NCI-H2171 treated with DMSO at 0.1 percent for 48 hours (cell line): ENCODE measurements at places on chromosomes 3 and 15.

- no peak for DNase-seq
These were observed 70.4 kb downstream of the ADAMTS7 start for GRCh38 chr15:78740904-78741274.

GRCh38 chr3:186035277-186035676 is 73.6 kb downstream of the ETV5 start:
- no peak for DNase-seq

DNA sequence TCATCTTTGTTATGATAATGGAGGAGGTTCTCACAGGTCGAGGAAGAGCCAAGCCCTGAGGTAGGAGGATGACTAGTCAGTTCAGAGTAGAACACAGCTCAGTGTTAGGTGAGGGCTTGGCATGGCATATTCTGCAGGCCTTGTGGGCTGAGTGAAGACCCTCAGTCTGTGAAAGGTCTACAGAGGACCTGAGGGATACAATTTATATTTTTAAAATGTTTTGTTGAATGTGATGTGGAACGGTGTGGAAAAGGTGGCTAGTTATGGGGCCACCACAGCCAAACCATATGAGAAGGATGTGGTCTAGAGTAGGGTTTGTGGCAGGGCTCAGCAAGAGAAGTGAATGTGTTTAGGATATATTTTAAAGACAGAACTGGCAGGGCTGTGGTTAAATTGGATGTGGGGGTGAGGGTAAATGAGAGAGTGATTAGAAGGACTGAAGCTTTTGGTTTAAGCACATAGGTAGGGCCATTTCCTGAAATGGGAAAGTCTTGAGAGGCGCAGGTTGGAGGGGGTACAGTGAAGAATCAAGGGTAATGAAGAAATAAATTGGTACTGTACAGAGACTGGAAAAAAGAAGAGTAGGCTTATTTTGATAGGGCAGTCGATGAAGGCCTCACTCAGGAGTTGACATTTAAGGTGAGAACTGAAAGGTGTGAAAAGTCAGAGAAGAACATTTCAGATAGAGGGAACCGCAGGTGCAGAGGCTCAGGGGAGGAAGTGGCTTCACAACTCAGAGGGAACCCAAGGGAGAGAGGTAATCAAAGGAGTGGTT is 60.5 kb downstream of the SPTSSB start:
- DNase-seq = no peak

DNA sequence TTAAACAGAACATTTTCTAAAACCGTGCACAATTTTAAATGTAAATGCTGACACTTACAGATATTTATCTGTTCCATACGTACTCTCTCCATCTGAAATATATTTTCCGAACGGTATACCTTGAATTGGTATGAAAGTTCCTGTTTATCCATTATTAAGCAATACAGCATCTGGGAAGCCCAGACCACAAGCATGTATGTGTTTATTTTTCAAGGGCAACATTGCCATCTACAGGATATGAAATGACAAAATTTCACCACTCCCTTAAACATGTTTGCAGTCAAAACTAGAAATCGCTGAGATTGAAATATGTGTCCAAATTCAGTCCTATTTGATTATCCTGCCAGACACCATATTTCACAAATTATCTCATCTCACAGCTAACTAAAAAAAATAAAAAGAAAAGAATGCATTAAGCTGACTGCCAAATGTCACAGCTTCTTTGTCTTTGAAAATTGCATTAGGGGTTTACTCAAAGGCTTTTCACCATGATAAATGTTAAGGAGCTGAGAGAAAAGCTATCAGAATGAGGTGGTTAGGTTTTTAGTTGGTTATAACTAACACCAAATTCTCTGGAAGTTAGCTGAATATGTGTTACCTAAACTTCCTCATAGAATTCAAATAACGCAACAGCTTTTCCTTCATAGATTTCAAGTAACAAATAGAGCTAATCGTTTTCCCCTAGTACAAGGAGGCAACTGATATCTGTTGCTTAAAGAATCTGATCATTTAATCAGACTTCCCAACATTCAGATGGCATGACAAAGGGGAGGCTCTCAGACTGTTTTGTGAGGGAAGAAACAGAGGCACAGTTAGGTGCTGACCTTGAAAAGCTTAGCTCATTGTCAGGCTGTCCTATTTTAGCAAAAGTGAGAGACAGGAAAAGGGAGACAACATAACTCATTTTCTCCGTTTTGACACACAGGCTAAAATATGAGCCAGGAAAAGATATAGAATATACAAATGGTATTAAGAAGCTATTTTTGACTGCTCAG is 533.1 kb downstream of the TBL1XR1 start:
- DNase-seq = peak; percentile 63

DNA sequence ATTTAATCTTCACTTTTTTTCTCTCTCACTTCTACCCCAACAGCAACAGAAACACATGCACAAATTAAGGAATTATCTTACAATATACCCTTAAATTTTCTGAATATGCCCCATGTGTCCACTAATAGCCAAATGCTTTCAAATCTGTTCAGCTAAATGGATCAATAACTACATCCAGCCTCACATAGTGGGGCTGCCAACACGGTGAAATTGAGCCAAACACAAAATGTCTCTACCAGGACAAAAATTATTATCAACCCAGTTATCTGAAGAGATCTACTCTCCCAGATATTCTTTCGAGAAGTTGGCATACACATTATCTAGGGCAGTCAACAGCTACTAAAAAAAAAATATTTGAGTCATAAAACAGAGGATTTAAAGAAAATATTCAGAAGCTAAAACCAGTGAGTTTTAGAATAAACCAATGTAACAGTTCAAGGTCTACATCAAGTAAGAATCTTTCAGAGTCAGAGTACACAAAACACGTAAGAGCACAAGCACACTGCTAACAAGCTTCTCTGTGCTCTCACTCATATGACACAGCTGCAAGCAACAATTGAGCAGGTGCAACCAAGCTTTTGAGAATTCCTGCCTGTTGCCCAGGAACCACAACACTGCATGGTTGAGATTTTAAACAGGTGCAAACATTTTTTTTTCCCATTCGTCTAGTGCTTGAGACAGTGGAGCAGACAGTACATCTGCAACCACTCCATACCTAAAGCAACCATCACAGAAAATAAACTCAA is 247.7 kb downstream of the ZBTB20 start:
- DNase-seq = peak; percentile 99

DNA sequence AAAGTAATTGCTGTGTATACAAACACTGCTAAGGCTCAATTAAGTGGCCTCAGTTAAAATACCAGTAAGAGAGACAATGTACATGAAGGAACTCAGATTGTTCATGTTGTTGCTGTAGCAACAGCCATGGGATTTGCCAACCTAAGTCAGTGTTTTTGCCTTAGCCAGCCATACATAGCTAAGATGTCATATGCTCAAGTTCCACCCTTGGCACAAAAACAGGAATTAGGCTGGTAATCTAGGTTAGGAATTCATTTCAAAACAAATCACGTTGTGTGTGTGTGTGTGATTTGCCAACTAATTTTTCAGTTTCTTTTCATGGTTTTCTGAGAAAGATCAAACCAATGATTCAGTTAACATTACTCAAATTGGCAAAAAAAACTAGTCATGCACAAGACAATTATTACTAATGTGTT is 143.7 kb upstream of the KCNMB2 start:
- no peak for DNase-seq

GRCh38 chr3:36165509-36166290 is 214.6 kb upstream of the STAC start:
- no peak for DNase-seq

DNA sequence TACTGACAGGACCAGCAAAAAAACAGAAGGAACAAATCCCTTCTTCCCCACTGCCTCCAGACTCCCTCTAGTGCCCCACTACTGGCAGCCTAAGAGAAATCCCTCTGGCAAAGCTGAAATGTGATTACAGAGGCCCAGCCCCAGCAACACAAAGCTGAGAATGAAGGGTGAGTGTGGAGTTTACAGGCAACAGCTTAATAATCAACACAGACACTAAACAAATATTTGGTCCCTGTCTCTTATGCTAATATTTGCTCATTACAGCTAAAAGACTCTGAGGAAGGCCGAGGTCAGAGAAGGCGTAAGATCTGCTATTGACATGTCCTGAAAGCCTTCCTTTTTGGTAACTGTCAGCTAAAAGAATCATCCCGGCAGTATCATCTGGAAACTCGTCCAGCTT is 308.5 kb upstream of the RASGRP1 start:
- no peak for DNase-seq

DNA sequence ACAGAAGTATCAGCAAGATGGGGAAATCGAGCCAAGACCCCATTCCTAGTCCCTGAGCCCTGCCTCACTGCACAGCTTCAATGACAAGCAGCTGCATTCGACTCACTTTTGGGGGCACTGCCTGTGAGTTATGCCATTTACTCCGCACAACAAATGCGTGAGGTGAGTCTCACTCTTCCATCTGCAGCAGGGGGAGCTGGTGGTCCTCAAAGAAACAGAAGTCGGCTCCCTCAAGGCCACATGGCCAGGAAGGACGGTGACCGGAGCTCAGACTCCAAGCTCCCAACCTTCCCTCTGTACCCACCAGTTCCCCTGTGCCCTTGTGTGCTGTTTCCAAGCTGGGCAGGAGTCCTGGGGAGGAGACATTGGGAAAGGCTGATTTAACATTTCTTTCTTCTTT is 127.7 kb upstream of the IQSEC1 start:
- no peak for DNase-seq

GRCh38 chr3:69844706-69845105 is 105.4 kb downstream of the MITF start:
- no peak for DNase-seq

DNA sequence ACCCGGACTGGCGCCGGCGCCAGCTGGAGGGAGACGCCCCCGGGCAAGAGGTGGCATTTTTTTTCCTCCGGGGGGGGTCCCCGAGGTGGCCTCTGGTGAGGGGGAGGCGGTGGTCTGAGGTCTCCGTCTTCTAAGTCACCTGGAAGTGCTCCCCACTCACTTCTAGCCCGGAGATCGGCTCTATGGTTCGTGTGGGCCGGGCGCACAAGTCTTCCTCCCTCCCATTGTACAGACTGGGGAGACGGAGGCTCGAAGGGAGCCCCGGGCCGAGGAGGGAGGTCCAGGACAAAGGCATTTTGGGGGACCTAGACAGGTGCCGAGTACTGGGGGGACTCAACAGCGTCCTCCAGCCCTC is 4.4 kb downstream of the GATA2 start:
- DNase-seq = peak; percentile 54

DNA sequence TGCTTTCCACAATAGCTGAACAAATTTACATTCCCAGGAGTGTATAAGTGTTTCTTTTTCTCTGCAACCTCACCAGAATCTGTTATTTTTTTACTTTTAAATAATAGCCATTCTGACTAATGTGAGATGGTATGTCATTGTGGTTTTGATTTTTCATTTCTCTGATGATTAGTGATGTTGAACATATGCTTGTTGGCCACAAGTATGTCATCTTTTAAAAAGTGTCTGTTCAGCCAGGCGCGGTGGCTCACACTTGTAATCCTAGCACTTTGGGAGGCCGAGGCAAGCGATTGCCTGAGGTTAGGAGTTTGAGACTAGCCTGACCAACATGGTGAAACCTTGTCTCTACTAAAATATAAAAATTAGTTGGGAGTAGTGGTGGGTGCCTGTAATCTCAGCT is 619.3 kb downstream of the SI start:
- peak; percentile 15 for DNase-seq

- no peak for DNase-seq
These were observed 56.9 kb upstream of the FLNB start for GRCh38 chr3:57951066-57951882.

DNA sequence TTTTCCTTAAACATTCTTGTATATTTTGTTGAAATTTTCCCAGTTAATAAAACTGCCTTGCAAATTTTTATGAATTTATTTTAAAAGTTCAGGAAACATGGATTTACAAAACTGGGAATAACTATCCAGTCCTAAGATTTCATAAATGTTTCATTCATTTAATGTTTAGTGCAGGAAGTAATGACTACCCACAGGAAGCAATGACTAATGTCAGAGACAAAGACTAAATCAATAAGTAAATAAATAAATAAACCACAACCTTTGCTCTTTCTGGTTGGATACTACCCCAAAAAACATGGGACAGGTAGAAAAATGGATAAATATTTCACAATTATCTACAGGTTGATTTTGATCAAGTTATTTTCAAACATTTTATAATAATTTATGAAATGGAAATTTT is 48.8 kb upstream of the TMCO5A start:
- DNase-seq = no peak

DNA sequence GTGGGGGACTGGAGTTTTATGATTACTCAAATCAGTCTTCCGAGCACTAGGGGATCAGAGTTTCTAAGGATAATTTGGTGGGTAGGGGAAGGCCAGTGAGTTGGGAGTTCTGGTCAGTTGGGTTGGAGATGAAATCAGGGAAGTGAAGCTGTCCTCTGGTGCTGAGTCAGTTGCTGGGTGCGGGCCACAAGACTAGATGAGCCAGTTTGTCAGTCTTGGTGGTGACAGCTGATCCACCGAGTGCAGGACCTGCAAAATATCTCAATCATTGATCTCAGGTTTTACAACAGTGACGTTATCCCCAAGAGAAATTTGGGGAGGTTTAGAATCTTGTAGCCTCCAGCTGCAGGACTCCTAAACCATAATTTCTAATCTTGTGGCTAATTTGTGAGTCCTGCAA is 249.4 kb downstream of the FAM43A start:
- DNase-seq = no peak

DNA sequence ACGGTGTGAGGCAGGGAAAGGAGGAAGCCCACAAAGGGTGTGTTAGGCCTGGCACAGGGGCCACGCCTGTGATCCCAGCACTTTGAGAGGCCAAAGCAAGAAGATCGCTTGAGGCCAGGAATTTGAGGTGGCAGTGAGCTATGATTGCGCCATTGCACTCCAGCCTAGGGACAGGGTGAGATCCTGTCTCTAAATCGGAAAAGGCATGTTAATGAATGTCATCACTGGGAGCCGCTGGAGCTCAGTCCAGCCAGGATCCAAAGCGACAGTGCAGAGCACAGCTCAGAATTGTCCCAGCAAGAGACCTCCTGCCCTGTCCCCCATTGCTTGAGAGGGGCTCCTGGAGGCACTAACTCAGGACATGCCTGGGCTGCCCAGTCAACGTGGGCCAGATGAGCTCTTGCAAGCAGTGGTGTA is 15.0 kb upstream of the FBLN2 start:
- DNase-seq = no peak

- DNase-seq = no peak
These were observed 14.6 kb downstream of the ISG20 start for GRCh38 chr15:88653200-88654064.

DNA sequence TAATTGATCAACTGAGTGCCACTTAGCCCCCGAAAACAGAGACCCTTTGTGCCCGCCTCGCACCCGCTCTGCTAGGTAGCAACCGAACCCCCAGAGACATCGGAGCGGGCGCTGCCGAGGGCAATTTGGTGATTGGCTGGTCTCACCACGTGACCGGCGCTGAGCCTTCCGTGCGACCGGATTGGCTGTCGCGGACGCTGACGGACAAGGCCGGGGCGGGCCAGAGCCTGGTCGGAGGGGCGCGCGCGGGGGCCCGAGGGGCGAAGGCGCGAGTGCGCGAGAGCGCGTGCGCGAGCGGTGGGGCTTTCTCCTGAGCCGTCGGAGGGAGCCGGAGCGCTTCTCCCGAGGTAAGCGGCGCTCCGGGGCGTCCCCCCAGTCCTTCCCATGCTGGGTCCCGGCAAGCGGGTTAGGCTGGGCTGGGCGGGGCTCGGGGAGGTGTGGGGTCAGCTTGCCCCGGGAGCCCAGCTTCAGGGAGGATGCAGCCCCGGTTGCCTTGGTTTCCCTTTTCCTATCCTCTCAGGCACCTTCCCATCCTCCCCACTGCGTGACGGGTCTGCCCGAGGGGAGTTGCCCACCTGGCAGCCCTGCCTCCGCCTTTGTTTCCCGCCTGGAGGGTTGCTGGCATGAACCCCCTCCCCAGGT is at the start of gene TMEM108:
Gene TMEM108 (plus strand): TSS at position 303 of the 642 bp plus-strand sequence.
- peak; percentile 92 for DNase-seq

- DNase-seq = peak; percentile 34
These were observed 41.1 kb downstream of the IGF1R start for GRCh38 chr15:98689431-98689861.

GRCh38 chr15:57122080-57122840 is 203.8 kb downstream of the TCF12 start:
- no peak for DNase-seq
